Small intestine (tissue), 16 donors: ENCODE measurements at places on chromosomes 7 and 10. TPM values are rescaled to one million over a fixed set of nuclear protein-coding genes. Genes with fewer than 3 reads are reported as not detected.

DNA sequence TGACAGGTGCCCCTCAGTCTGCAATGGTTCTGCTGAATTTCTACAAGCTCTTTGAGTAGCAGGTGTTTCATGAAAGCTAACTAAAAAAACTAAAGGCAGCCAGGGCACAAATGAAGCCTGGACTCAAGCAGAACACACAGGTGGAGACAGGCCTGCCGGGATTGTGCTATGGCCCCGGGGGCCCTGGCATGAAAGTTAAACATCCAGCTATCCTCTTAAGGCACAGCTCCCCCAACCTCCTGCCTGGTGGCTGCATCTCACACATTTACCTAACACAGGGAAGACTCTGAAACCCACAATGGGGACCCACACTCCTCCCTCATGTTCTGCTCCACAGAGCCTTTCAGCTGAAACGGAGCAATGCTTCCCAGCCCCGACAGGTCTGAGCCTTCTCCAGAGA is 76.3 kb upstream of the CAMK2B start:
- H3K4me1 ChIP-seq, result no peaks in the 10 kb centered on the region
- peaks cover 17% of the 10 kb centered on the region for H3K36me3 ChIP-seq
- H3K27ac ChIP-seq, result no peak overlapping the region
- DNase-seq, result no peak

- no peak overlapping the region for H3K4me3 ChIP-seq
- no peak overlapping the region for H3K27ac ChIP-seq
- no peaks in the 10 kb centered on the region for H3K27me3 ChIP-seq
- peak; percentile 48 for DNase-seq
- no peaks in the 10 kb centered on the region for H3K4me1 ChIP-seq
Measured at GRCh38 chr10:77004917-77005564, 632.6 kb downstream of the KCNMA1 start.

DNA sequence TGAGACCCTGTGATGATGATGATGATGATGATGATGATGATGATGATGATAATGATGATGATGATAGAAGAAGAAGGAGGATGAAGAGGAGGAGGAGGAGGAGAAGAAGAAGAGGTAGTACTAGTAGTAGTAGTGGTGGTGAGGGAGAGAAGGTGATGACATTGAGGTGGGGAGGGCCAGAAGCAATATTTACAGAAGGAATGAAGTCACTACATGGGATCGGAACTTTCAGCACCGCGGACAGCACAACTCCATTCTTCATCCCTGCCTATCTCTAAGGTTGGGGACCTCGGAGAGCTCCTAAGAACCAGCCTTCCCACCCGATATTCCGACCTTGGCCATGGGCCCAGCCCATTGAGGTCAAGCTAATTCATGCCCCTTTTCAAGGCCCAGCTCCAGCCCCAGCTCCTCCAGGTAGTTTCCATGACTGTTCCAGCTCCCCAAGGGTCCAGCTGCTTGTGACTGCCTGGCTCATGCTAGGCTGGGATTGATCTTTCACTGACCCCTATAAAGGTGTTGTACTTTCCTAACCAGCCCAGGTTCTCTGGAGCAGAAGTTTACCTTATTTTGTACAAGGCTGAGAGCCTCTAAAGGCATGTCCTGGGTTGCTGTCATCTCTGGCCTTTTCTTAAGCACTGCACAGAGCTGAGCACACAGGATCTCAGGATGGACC is 10.3 kb downstream of the CRHR2 start:
- no peaks in the 10 kb centered on the region for H3K4me1 ChIP-seq
- no peaks in the 10 kb centered on the region for H3K36me3 ChIP-seq
- no peaks in the 10 kb centered on the region for H3K27me3 ChIP-seq
- no peak overlapping the region for H3K27ac ChIP-seq

DNA sequence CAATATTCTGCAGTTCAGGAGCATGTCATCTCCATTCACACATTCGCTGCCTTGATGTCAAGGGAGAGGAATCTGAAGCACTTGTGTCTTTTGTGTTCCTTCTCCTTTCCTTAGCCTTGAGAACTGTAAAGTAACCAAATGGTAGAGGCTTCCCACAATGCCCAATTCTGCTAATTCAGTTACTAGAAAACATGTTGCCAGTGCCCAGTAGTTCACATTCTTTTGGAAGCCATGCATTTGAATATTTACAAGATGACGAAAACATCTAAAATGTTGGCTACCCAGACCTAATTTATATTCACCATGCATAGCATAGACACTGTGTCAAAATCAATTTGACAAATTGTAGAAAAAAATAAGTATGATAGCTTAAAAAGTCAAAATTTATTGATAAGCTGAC is 852.7 kb upstream of the PHF14 start:
- H3K36me3 ChIP-seq, result no peaks in the 10 kb centered on the region
- no peaks in the 10 kb centered on the region for H3K4me1 ChIP-seq
- H3K27me3 ChIP-seq, result no peaks in the 10 kb centered on the region
- no peak overlapping the region for H3K4me3 ChIP-seq
- no peak overlapping the region for H3K27ac ChIP-seq
- DNase-seq, result no peak

DNA sequence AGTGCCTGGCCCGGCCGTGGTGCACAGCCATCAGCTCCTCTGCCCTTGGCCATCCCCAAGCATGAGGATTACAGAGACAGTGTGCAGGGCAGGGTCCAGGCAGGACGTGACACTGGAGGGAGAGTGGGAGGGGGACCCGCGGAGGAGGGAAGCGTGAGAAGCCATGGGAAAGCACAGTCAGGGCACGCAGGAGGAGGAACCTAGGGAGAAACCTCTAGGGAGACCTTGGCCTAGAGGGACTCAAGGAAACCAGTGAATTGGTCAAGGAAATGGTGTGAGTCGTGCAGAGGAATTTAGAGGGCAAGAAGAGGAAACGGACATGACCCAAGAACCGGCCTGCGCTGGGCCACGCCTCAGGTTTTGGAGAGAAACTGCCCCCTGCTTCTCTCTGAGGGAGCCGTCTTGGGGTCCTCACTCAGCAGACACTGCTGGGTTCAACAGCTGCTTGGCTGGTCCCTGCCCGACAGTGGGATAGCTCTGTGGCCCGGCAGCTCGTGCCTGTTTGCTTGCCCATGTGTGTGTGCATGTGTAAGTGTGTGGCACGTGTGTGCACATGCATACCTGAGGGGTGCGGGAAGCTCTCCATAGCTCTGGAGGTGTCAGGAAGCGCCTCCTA is 3.2 kb downstream of the OPN4 start:
- H3K36me3 ChIP-seq, result no peaks in the 10 kb centered on the region
- H3K27me3 ChIP-seq, result no peaks in the 10 kb centered on the region
- no peaks in the 10 kb centered on the region for H3K4me1 ChIP-seq
- H3K4me3 ChIP-seq, result no peak overlapping the region

GRCh38 chr7:82234457-82235049 is 209.0 kb downstream of the CACNA2D1 start:
- H3K4me1 ChIP-seq, result no peaks in the 10 kb centered on the region
- no peak overlapping the region for H3K27ac ChIP-seq
- DNase-seq, result peak; percentile 38
- H3K36me3 ChIP-seq, result no peaks in the 10 kb centered on the region
- H3K4me3 ChIP-seq, result no peak overlapping the region

- no peak overlapping the region for H3K4me3 ChIP-seq
- no peak for DNase-seq
- no peaks in the 10 kb centered on the region for H3K36me3 ChIP-seq
- H3K4me1 ChIP-seq, result no peaks in the 10 kb centered on the region
Measured at GRCh38 chr7:81777697-81778096, 7.8 kb upstream of the HGF start.

DNA sequence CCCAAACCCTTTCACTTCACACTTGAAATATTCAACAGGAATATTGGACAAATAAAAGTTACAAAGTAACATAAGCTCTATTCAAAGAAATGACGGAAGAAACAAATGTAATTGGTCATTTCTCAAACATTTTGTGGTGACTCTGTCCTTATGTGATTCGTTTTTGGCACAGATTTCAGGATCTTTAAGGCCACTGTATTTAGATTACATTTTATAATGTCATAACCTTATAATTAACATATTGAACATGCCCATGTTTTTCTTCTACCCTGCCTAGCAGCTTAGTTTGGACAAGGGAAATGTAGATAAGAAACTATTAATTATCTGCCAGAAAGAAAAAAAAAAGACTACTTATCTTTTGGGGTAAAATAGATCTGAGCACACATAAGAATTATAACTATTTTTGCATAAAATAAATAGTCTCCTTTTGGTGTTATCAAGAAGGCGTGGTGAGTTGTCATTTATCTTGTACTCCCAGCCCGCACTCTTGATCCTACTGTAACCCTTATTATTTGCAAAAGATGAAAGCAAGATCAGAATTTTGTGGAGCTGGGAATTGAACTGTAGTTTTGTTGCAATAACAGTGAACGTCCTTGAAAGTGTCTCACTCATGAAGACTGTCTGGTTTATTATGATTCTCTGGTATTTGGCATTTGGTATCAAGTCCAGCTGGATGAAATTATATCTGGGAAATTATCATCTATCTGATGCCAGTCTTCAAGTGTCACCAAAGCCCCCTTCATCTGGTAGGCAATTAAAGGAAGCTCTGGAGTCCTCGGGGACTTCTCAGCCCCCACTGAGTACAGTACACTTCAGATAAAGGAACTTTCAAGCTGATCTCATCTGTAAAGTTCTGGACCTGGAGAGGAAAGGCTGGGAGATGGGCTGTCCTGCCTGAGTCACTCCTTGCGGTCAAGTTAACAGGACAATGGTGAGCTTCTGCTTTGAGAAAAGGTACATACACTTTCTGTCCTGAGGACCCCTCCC is 175.7 kb upstream of the INHBA start:
- H3K4me3 ChIP-seq, result no peak overlapping the region
- no peak overlapping the region for H3K27ac ChIP-seq
- DNase-seq, result no peak
- H3K4me1 ChIP-seq, result no peaks in the 10 kb centered on the region
- no peaks in the 10 kb centered on the region for H3K36me3 ChIP-seq

RAB18 gene
- 28.4 TPM for polyA plus RNA-seq

- DNase-seq, result no peak
- no peak overlapping the region for H3K27ac ChIP-seq
- H3K4me1 ChIP-seq, result no peaks in the 10 kb centered on the region
- H3K4me3 ChIP-seq, result no peak overlapping the region
- no peaks in the 10 kb centered on the region for H3K27me3 ChIP-seq
Measured at GRCh38 chr7:48636391-48637015, 287.8 kb upstream of the CDC14C start.

SPDYE8 gene
- 0.28 TPM for polyA plus RNA-seq

ASB10 gene
- not detected for polyA plus RNA-seq

STEAP1B gene
- polyA plus RNA-seq, result not detected

DNA sequence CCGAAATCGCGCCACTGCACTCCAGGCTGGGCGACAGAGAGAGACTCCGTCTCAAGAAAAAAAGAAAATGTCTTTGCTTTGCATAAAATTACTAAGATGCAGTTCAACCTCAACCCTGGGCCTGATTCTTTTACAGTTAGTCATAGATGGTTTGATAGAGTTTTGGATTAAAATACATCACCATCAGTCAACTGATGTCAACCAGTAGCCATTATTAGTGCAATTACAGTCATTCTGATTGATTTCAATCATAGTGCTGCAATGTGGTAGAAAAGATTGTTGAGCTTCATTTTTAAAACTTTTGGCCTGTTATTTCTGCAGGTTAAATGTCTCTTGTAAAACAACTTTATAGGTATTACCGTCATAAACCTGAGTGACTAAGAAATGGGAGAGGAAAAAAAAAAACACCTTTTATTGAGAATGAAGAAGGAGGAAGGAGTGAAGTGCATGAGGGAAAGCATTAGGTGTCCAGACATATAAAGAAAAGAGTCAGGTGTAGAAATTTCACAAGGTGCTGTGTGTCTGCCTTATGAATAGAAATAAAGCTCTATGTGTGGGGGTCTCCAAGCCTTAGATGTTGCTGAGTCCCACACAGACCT is 150.6 kb downstream of the TRIL start:
- DNase-seq, result no peak
- no peaks in the 10 kb centered on the region for H3K36me3 ChIP-seq
- H3K27me3 ChIP-seq, result no peaks in the 10 kb centered on the region
- no peak overlapping the region for H3K27ac ChIP-seq
- no peak overlapping the region for H3K4me3 ChIP-seq
- no peaks in the 10 kb centered on the region for H3K4me1 ChIP-seq

DNA sequence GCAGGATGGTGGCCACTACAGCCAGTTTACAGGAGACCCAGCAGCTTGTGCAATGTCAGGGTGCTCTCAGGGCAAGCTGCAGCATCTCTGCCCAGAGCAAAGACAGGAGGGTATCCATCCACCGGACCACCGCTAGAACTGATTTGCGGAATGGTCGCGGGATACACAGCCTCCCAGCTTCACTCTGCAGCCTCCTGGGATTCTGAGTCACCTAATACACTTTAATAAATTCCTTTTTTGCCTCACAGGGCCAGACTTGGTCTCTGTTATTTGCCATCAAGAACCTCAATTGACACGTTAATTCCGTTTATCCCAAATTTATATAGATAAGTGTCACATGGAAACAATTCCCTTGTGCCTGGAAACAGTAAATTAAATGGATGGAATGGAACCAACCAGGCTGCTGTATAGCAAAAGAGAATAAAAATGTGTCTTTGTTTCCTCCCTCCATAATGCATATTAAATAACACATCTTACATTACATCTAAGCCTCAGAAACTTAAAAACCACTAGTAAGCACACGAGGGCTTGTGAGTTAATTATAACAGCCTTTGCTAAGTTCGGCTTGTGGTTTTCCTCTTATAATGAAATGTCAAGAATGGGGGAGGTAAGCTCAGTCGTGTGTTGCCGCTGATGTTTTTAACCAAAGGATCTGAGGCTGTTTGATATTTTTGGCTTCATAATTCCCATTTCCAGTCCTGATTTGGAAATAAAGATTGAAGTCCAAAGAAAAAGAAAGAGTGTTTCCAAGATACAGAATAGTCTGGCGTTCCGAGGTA is 52.1 kb downstream of the ADRB1 start:
- H3K4me3 ChIP-seq, result no peak overlapping the region
- no peaks in the 10 kb centered on the region for H3K4me1 ChIP-seq
- H3K27me3 ChIP-seq, result peaks cover 5% of the 10 kb centered on the region
- no peaks in the 10 kb centered on the region for H3K36me3 ChIP-seq

NKX1-2 gene
- not detected for polyA plus RNA-seq

RHOBTB1 gene
- polyA plus RNA-seq, result 2.0 TPM

DNA sequence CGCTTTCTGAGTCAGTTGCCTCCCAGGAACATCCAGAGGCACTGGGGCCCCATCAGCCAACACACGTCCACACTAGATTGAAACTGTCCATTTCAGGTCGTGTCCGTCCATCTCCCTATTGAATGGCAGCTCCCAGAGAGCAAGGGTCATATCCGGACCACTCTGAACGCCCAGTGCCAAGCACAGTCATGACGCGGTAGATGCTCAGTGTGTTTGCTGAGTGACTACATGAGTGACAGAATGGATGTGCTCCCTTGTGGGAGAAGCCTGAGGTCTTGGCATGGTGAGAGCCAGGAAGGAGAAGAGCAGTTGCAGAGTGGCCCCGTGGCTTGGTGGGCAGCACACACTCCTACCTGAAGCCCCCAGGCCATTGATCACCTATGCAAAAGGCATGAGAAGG is 92.5 kb upstream of the CUX1 start:
- peaks cover 22% of the 10 kb centered on the region for H3K4me1 ChIP-seq

DNA sequence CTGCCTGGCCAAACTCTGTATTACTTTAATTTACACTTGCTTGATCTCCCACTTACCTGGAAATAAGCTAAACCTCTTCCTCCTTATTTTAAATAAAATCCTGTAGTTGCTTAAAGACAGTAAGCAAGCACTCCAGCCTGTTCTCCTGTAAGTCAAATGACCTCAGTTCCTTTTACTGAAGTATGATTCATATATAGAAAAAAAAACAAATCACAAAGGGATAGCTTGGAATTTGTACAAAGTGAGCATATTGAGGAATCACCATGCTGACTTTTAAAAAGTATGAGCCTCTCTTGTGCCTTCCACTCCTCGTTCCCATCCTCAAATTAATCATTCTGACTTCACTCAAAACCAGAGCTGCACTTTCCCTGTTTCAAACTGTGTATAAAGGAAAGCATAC is 52.0 kb downstream of the C10orf90 start:
- H3K4me3 ChIP-seq, result no peak overlapping the region
- no peaks in the 10 kb centered on the region for H3K27me3 ChIP-seq
- DNase-seq, result no peak
- H3K4me1 ChIP-seq, result no peaks in the 10 kb centered on the region
